ENCODE measurements at places on chromosomes 3 and 15.

- no peak for DNase-seq
These were observed 412.1 kb upstream of the DPH6 start for GRCh38 chr15:35958021-35958420.

GRCh38 chr3:46089237-46090011 is 62.1 kb upstream of the XCR1 start:
- peak; percentile 87 for DNase-seq

DNA sequence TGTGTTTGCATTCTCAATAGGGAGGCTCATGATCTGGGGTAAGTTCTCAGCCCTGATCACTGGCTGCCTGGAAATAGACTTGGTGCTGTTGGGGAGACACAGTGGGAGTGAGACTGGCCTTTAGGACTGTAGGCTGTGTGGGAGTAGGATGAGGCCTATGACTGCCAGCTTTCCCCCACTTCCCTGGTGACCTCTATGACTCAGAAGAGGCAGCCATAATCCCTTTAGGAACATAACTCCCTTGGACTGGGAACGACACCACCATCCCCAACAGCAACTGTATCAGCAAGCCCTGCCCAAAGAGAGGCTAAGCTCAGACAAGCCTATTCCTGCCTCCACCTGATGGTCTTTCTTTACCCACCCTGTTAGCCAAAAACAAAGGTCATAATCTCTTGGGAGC is 91.3 kb downstream of the SUCNR1 start:
- no peak for DNase-seq

GRCh38 chr3:137792626-137793271 is 28.6 kb downstream of the SOX14 start:
- no peak for DNase-seq

DNA sequence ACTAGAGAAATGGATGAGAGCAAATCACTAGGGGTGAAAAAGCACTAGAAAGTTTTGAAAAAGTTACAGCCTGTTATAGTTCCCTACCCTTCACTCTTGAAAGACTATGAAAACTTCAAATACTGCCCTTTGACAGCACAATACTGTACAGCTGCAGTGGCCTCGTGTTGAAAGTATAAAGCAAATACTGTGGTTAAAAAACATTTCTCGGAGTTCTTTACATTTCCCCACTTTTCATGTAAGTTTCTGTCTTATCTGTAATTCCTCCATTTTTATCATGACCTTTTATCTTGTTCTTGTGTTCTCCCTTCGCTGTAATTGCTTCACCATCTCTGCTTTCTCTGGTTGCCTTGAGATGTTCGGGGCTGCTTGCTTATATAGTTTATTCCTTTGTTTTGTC is 423.8 kb upstream of the CFAP20DC start:
- no peak for DNase-seq

DNA sequence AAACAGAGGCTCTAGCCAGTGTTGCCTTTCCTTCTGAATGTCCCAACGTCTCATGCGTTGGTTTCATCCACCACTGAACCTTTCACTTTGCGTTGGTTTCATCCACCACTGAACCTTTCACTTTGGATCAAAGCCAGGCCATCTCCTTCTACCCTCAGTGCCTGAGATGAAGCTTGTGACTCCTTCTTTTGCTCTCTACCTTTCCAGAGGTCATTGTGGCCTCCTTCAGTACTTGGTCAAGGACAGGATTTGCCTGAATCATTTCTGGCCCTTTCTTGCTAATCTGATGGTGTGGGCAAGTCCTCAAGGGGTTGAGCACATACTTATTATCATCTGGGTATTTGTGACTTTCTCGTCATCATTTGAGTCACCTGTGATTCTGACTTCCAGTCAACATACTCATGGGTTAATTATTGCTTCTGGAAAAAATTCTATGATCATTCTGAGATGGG is 50.0 kb downstream of the SELENOT start:
- no peak for DNase-seq

GRCh38 chr3:186825294-186825821 is 17.2 kb upstream of the ADIPOQ start:
- no peak for DNase-seq

DNA sequence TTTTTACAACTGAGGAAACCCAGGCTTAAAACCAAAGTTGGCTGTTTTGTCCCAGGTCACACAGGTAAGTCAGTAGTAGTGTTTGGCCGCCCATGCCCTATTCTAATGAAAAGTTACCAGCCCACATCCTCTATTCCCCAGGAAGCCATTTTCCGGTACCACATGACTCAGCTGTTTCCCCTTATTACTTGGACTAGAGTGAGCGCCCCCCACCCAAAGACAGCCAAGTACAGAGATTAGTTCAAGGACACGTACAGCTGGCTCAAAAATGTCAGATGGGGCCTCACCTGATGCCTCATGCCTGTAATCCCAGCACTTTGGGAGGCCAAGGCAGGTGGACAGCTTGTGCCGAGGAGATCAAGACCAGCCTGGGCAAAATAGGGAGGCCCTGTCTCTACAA is 8.5 kb upstream of the KLHL6 start:
- DNase-seq, result no peak

DNA sequence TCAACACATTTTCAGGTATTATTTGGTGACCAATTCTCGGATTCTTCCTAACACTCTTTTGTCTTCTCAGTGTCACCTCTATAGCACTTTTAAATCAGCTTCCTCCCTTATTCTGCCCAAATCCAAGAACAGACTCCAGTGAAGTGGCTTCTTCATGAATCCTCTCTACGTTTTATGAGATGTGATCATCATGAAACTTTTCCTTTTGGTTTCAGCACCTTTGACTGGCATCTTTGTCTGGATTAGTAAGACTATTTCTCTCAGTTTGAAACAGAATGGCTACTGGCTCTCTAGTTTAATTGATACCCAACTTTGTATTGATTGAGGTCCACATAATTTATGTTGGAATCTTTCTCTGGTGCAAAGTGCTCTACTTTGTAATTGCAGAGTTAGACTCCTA is 45.6 kb downstream of the CMC1 start:
- no peak for DNase-seq

DNA sequence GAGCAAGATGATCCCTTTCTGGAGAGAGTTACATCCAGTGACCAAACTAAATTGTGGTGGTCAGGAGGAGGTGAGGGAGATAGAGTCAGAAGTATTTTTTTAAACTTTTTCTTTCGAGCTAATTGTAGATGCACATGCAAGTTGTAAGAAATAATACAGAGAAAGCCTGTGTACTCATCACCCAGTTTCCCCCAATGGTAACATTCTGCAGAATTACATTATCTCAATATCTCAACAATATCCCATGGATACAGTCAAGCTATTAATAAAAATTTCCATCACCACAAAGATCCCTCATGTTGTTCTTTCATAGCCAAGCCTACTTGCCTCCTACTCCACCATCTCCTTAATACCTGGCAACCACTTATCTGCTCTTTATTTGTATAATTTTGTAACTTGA is 3.3 kb upstream of the TMEM45A start:
- DNase-seq, result no peak

DNA sequence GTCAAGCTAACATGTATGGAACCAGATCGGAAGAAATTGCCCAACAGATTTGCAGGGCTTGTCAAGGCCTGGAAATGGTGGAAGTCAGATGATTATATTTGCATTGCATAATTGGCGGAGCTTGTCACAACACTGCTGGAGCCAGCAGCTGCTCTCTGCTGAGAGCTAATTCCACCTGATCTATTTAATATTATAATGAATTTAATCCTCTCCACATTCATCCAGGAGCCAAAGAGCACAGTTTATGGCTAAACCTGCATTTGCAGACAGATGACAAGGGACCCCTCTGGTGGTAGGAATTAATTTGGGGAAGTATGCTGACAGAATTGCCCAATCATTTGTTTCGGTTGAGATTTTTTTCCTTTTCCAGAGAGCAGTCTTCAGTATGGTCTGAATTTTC is 730.2 kb downstream of the TUSC7 start:
- DNase-seq, result no peak

DNA sequence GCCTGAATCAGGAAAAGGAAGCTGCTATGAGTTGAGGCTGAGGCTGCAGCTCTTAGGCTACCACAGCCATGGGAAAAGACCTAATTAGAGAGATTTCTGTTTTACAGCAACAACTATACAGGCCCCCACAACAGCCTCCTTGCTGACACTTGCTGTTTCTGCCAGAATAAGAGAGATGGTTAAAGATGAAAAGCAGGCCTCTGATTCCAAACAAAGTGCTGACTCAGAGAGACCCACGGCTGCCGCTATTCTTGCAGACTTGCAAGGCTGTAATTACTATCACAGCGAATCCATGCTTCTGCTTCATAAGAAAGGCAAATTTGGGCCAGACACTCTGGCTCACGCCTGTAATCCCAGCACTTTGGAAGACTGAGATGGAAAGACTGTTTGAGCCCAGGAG is 41.8 kb downstream of the MCF2L2 start:
- no peak for DNase-seq

DNA sequence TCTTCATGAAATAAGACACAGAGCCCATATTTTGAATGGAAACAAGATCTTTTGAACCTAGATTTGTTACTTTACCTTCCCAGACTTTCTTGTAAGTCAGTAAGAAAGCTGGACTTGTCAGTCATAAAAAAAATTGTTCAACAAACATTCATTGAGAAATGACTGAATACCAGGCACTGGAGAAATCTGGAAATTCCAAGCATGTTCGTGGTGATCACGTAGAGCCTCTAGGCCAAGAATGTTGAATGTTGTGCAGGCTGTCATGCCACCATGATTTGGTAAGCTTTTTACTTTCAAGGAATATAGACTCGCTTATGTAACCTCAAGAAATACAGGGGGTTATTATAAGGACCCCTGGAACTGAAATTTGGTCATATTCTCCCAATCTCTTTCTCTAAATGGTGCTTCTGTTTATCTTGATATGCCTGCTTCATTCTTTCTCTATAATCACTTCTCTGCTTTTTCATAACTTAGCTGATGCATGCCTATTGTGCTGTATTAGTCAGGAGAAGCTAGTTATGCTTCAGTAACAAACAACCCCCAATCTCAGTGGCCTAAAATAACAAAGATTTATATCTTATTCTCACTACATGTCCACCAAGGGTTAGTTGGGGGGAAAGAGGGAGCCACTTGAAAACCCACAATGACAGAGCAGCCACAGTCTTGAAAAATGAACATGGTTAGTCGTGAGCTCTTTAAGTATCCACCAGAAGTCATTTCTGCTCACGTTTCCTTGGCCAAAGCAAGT is 3.4 kb upstream of the TPM1 start:
- DNase-seq, result no peak

- no peak for DNase-seq
These were observed 9.1 kb upstream of the LIPH start for GRCh38 chr3:185561374-185561943.

- DNase-seq, result no peak
These were observed 15.0 kb downstream of the CEP152 start for GRCh38 chr15:48795901-48796300.

GRCh38 chr3:126338790-126339288 is 18.4 kb downstream of the KLF15 start:
- DNase-seq, result no peak

DNA sequence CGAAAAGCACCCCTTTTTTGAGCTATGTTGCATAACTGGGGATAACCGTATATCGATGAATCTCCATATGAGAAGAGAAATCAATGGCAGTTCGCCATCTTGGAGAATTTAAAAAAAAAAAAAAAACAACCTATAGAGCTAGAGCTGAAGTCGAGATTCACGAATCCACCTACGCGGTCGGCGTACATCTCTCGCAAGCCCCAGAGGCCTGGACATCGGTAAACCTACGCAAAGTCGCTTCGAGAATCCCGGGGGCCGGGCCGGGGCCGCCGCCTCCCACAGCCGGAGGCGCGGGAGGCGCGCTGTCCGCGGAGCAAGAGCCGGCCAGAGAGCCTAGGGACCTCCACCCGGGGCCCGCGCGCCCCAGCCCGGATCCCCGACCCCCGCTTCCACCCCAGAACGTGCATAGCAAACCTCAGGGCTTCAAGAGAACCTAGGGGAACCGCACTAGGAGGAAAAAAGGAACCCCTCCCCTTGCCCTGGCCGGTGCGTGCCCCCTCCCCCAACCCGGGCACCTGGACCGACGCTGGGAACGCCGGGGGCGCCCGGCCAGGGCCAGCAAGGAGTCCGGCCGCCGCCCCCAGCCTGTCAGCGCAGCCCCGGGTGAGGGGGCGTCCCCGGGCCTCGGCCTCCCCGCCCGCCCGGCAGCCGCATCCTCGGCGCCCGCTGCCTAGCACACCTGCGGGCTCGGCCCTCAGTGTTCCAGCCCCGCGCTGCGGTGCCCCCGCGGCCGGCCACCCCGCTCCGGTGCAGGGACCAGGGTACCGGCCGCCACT is 567 bp downstream of the PFN2 start:
- DNase-seq, result peak; percentile 81

- no peak for DNase-seq
These were observed 28.8 kb upstream of the IMPDH2 start for GRCh38 chr3:49058011-49058410.

DNA sequence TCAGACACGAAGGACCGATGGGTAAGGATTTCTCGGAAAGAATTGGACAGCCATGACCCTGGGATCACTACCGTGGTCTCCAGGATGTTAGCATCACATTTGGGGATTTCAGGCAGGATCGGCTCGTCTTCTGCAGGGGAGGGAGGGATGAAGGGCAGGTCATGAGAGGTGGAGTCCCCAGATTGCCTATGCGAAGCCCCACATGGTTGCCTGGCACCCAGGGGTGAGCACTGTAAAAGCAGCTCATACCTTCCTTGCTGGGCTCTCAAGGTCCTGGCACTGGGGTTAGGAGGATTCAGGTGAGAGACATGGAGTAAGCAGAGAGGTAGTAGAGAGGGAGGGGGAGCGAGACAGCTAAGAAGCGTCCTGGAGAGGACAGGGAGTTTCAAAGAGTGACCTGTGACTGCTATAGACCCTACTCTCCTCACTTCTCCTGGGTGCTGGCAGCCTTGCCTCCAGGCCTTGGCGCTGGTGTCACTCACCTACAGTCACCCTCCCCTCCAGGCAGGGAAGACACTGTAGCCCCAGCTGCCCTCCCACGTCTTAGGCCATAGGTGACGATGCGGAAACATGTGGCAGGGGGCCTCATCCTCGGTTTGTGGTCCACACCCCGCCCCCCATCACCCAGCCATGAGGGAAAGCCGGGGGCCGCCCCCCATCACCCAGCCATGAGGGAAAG is 15.0 kb upstream of the EHD4 start:
- DNase-seq, result no peak

DNA sequence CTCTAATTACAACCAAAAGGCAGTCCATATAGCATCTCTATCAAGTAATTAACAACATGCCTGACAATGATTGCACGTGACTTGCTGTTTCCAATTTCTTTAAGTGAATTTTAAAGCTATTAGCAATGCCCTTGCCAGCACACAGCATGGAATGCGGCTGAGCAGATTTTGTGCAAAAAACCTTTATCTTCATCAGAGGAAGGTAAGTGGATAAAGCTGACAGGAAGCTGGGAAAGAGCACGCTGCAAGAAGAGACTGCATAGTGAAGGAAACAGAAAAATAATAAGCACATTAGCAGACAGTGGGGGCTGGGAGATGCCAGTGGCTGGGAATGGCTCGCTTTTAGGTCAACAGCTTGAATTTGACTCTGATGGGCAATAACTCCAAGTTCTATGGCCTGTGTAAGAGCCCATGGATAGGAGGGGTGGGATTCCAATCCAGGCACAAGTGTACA is 138.8 kb downstream of the PDZRN3 start:
- no peak for DNase-seq

DNA sequence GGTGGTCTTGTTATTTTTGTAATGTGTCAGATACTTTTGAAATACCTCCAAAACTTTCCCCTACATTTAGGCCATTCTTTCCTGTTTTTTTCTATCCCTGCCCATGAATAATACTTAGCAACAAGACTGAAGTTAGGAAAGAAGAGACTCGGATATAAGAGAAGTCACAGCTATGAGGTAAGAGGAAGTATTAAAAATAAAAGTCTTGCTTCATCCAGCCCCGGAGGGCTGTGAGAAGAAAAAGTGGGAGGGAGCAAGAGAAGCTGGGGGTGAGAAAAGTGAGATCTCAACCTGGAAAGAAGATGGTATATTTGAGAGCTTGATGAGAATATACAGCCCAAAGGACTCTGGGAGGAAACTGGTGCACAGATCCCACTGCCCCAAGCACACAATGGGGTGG is 213.5 kb upstream of the CDIN1 start:
- no peak for DNase-seq

Measured in natural killer cell treated with Interleukin-12 subunit alpha and Interleukin-12 subunit beta and Interleukin-15 and Interleukin-18, amount 100 ng/mL, for 72 hours (primary cell).